Inflammatory macrophage treated with lipopolysaccharide for 4 hours (primary cell): ENCODE measurements at places on chromosomes 2 and 18.

DNA sequence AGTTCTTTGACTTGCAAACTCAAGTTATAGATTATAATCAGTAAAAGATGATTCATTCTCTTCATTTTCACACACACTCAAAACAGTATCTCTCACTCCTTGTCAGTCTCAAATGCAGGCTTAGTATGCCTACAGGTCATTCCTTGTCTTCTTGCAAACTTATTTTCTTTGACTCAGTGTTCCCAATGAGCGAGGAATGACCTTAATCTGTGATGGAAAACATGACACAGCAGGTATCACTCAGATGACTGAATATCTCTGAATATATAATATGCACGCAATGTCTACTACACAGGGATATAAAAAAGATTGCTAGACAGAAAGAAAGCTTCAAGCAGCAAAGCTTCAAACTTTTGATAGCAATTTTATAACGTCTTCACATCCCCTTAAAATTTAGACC lies 127.8 kb upstream of the RGPD4 start:
- DNase-seq, result no peak

DNA sequence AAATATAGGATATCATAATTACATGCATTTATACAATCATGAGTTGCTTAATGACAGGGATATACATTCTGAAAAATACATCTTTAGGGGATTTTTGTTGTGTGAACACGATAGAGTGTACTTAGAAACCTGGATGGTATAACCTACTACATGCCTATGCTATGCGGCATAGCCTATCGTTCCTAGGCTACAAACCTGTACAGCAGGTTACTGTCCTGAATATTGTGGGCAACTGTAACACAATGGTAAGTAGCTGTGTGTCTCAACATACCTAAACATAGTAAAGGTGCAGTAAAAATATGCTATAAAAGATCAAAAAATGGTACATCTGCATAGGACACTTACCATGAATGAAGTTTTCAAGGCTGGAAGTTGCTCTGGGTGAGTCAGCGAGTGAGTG lies 6.5 kb downstream of the C2orf72 start:
- no peak for DNase-seq

DNA sequence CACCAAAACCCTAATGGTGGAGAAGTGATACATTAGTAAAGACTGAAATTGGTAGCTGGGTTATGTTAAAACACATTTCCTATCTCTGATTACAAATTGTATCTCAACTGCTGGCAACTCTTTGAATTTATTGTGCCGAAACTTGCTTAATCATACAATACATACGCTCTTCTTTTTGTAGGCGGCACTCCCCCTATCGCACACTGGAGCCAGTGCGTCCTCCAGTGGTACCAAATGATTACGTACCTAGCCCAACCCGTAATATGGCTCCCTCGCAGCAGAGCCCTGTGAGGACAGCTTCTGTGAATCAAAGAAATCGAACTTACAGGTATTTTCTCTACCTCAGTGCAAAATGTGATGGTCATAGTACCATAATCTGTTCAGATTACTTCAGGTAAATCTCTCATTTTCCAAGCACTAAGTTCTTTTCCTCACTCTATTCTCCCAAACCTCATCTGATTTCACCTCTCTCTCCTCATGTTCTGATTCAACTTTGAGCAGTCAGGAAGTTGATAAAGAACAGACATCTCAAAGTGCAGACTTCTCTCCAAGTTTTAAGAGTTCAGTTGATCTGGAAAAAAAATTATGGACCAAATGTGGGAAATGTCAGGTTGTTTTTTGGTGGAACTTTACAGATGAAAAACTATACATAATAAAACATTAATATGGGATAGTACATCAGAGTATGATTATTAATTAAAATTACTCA lies 66.5 kb downstream of the ABI2 start:
- no peak for DNase-seq

GRCh38 chr2:43088143-43089073 lies 138.0 kb downstream of the ZFP36L2 start:
- DNase-seq, result no peak

- DNase-seq, result peak; percentile 93
These were observed 3.5 kb downstream of the CNDP2 start for GRCh38 chr18:74499633-74500032.

DNA sequence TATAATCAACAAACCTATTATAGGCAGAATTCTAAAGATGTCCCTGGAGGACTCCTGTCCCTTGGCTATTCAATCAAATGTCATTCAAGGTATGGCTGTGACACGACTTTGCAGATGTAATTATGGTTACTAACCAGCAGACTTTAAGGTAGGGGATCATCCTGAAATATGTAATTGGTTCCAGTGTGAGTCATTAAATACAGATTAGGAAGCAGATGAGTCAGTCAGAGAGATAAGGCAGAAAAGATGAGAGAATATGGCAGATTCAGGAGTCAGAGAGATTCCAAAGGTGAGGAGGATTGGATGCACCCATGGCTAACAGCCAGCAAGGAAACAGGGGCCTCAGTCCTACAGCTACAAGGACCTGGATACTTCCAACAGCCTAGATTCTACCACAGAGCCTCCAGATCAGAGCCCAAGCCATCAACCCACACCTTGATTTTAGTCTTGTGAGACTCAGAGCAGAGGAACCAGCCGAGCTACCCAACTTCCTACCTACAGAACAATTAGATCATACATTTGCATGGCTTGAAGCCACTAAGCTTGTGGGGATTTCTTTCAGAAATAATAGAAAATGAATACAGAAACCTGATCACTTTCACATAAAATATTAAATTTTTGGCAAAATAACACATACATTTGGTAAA lies 11.2 kb upstream of the PROM2 start:
- DNase-seq, result no peak

DNA sequence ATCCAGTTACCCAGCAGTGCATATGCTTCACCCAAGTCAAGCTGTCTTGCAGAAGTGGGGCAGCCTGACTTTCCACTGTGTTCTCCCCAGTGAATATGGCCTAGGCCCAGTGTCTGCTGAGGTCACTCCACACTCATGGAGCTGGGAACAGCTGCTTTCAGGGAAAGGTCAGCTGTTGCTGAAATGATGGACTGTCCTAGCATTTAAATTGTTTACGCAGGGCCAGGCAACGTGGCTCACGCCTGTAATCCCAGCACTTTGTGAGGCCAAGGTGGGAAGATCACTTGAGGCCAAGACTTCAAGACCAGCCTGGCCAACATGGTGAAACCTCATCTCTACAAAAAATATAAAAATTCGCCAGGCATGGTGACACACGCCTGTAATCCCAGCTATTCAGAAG lies 86.5 kb downstream of the LIPG start:
- no peak for DNase-seq

- DNase-seq, result no peak
These were observed 246.9 kb downstream of the MTX2 start for GRCh38 chr2:176516051-176516602.

GRCh38 chr2:169010633-169011460 lies 20.3 kb downstream of the ABCB11 start:
- DNase-seq, result no peak

GRCh38 chr2:196182439-196183171 lies 11.2 kb upstream of the STK17B start:
- DNase-seq, result no peak

GRCh38 chr18:38709122-38709521 lies 1143.5 kb upstream of the CELF4 start:
- DNase-seq, result no peak

DNA sequence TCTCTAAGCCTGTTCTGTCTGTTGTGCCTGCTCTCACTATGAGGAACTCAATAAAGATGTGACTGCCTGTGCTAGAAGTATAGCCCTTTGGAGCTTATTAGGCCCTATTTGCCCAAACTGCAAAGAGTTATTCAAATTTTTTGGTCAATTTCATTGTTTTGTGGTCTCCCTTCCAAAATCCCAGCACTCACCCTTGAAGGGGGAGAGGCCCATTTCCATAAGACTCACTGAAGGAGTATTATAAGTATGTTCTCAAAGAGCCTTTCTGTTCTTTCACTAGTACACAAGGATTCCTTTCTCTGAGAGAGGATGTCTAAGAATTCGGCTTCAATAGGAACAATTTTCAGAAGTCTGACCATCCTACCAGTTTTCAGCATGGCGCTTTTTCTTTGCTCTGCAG lies 641.9 kb upstream of the REG3G start:
- no peak for DNase-seq

GRCh38 chr2:178401994-178402437 lies 49.0 kb downstream of the PRKRA start:
- no peak for DNase-seq

GRCh38 chr2:240397542-240397916 lies 37.9 kb upstream of the GPC1 start:
- no peak for DNase-seq

DNA sequence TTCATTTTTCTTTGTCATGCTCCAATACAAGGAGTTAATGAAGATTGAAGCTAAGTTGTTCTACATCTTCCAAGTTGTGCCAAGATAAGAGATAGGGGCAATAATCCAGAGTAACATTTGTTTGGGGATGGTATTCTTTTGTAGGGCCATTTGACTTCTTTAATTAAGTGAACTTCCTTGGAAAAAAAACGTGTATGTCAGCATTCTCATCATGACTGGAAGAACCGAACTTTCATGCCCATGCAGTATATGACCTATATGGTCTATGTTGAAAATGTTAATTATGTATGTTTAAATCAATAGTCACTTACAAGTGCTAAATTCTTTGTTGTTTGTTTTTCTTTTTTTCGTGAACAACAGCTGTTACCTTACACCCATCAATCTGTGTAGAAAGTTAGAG lies 319.5 kb upstream of the LRRTM1 start:
- no peak for DNase-seq

DNA sequence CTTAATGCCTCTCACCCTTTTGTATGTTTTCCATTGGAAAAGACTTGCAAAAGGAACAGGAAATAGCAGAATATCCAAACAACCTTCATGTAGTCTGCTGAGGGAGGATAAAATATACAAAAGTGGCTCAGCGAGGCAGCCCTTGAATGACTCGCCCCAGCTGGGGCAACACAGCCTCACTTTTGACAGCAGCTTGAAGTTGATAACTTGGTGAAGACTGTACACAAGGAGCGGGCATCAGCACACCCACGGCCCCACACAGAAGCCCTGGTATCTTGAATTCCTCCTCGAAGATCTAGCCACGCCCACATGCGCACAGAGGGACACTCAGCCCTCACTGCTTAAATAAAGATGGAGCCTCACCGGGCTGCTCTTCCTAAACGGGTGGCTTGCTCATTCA lies 161.0 kb downstream of the IRS1 start:
- DNase-seq, result no peak

DNA sequence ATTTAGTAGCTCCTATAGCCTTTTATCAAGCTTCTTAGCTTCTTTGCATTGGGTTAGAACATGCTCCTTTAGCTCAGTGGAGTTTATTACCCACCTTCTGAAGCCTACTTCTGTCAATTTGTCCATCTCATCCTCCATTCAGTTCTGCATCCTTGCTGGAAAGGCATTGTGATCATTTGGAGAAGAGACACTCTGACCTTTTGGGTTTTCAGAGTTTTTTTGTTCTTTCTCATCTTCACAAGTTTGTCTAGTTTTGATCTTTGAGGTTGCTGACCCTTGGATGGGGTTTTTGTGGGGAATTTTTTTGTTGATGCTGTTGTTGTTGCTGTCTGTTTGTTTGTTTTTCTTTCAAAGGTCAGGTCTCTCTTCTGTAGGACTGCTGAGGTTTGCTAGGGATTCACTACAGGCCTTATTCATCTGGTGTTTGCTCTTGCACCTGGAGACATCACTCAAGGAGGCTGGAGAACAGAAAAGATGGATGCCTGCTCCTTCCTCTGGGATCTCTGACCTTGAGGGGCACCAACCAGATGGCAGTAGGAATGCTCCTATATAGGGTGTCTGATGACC lies 13.9 kb upstream of the TANK start:
- no peak for DNase-seq

GRCh38 chr2:212777020-212777491 lies 238.5 kb upstream of the ERBB4 start:
- DNase-seq, result peak; percentile 39

GRCh38 chr2:1886405-1886992 lies 142.2 kb upstream of the PXDN start:
- peak; percentile 42 for DNase-seq

DNA sequence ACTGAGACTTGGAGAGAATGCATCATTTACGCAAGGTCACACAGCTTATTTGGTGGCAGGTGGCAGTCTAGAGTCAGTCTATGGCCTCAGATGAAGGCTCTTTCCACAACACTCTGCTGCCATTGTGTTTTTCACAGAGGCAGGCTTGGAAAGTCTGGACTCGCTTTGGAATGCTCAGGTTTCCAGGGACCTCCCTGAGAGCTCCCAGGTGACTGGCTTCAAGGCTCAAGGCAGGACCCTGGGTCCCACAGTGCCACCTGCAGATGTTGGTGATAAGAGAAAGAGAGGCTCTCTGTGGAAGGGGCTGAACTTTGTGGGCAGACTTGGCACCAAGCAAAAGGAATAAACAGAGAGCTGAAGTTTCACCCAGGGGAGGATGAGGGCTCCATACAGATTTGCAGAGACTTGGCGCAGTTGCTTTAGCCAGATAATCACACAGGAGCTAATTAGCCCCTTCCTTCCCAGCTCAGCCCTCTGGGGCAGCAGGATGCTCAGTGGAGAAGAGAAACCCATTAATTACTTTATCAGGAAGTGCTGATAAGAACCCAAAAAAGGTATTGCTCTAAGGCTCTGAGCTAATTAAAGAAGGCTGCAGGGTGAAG lies 103.5 kb downstream of the LBH start:
- no peak for DNase-seq

DNA sequence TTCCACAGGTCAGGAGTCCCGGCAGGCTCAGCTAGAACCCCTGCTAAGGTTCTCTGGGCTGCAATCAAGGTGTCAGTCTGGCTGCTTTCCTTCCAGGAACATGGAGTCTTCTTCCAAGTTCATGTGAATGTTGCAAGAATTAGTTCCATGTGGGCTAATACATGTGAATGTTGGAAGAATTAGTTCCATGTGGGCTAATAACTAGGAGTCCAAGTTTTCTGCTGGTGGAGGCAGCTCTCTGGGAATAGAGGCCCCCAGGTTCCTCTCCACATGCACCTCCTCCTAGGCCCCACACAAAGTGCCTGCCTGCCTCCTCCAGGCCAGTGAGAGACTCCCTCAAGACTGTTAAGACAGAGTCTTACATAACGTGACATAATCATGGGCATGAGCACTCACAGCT lies 140.8 kb upstream of the SLC35G4 start:
- DNase-seq, result no peak

- DNase-seq, result no peak
These were observed 109.4 kb upstream of the LYPD6 start for GRCh38 chr2:149221002-149221401.

GRCh38 chr2:141316606-141317005 lies 814.2 kb downstream of the LRP1B start:
- no peak for DNase-seq

GRCh38 chr18:37403100-37403781 lies 162.4 kb downstream of the CELF4 start:
- no peak for DNase-seq
